GM12864 (cell line): ENCODE measurements at places on chromosomes 3 and 15.

- no peak for DNase-seq
These were observed 20.5 kb upstream of the FGD5 start for GRCh38 chr3:14798231-14798630.

DNA sequence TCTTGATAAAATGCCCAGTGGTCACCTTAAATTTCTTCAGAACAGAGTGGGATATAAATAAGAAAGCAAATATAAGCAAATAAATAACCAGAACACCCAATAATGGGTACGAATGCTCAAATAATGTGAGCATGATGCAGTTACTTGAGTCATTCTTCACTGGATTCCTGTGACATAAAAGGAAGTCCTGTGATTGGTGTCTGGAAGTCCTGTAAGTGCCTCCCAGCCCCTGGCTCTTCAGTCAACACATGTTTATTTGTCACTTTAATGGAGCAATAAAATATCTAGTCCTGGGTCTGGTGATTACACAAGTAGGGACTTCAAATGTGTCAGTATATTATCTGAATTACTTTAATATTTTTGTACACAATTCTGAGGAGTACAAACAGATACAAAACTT is 30.4 kb downstream of the TMEM212 start:
- no peak for DNase-seq

- no peak for DNase-seq
These were observed 120.5 kb downstream of the BBX start for GRCh38 chr3:107643038-107643883.

DNA sequence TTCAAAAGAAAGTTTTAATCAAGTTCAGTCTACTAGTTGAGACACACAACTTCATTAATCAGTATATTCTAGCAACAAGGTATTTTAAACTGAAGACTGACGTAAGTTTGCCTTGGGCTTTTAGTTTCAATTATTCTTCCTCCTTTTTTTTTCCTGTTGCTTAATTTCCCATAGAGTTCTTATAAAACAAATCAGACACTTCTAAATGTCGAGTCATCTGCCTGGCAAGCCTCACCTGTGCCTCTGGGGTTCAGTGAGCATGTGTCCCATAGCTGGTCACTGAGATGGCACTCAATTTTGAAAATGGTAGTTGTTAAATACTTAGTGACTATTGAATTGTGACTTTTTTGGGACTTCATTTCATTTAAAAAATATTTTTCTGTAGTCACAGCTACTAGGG is 27.4 kb downstream of the NKIRAS1 start:
- no peak for DNase-seq

DNA sequence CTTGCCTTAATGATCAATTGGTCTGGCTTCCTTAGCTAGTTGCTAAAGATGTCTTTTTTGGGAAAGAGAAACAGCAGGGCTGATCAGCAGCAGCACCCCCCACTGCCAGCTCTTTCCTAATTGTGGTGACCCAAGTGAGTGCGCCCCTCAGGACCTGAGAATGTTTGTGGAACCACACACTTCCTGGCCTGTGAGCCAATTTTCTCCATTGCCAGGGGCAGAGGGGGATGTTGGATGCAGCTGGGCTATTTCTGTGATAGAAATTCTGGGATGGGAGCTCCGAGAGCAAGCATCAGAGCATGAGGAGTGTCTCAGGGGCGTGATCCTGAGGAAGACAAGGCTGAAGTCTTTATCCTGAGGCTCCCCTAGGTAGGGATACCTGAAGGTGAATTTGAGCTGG is 66.6 kb downstream of the CLDN11 start:
- DNase-seq: no peak

- DNase-seq: no peak
These were observed 36.2 kb downstream of the PPCDC start for GRCh38 chr15:75059607-75060006.

GRCh38 chr3:184325715-184326369 is 11.4 kb downstream of the EIF4G1 start:
- DNase-seq: no peak

GRCh38 chr3:195031574-195032003 is 239.4 kb downstream of the XXYLT1 start:
- no peak for DNase-seq

DNA sequence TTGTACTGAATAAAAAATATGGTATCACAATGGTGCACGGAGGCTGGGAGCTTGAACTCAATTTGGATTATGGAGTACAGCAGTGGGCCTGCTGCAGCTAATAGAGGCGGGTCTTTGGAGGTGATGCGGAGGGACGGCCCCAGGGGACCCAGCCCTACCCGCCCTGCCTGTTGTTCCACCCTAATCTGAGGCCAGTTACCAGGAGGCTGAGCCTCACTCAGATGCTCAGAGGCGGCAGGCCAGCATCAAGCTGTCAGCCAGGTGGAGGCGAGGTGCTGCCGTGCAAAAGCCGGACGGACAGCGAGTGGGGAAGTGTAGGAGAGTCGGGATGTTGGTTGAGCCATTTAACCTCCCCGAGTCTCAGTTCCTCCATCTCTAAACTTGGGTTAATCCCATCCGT is 218.5 kb upstream of the RGMA start:
- no peak for DNase-seq
